ENCODE measurements at places on chromosomes 3 and 15.

DNA sequence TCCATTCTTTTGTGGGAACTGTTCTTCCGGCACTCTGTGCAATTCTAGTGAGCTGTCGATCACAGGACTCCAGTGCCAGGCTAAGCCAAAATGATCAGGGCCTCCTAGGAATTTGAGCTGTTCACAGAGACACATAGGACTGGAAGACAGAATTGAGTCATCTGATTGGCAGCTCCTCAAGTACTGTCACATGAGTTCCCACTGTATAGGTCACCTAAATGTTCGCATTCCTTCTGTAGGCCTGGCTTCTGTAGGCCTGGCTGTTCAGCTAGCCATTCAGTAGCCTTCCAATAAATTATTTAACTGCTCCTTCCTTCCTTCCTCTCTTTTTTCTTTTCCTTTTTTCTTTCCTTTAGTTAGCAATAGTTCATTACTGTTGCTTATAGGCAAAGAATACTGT, 4.3 kb downstream of the PROS1 start:
- peak; percentile 7 for DNase-seq

- DNase-seq, result no peak
Observed at GRCh38 chr3:126972866-126973265, 10.0 kb upstream of the PLXNA1 start.

DNA sequence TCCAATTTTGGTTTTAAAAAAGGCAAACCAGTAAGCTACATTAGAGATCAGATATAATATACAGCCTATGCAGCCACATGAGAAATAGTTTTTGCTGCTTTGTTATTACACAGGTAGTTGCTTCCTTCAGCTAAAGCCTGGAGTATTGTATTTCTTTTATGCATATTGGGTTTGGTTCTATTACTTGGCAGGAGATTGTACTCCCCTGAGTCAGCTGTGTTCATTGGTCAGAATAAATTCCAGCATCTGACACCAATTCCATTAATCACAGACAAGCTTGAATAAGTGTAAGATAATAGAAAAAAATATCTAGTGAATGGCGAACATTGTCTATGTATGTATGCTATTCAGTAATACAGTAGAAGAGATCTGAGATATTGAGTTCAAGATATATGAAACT, 26.1 kb upstream of the ZCWPW2 start:
- no peak for DNase-seq

DNA sequence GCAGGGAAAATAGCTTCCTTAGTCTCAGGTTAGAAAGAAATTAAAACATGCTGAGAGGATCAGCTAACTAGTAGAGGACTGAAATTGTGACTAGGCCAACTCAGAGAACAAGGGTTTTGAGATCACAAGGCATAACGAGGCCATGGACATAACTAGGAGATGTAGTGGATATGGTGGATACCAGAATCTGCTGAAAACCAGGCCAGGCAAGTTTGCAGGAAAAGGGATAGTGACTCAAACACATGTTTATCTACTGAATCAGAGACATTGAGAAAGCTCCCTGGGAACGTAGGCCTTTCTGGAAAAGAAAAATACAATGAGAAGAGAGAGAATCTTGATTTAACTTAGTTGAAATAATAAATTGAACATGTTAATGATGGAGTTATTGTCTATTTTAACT, 326.5 kb upstream of the GBE1 start:
- DNase-seq, result no peak

DNA sequence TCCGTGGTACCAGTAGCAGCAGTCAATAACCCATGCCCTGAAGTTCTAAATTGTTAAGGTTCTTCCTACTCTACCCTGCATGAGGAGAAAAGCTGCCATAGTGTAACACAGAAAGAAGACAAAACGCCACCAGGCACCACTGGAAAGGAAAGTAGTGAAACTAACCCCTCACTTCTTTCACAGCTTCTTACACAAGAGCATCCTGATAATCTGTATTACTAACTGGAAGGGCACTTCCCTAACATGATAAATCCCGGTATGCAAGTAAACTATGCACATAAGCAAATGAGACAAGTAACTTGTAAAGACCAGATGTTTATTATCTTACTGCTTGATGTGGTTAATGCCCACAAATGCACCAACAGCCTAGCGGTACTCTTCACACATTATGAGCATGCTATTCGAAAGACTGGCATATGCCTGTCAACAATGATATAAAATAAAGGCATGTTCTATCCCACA, 141.3 kb downstream of the ADAM10 start:
- DNase-seq, result peak; percentile 39

- no peak for DNase-seq
Observed at GRCh38 chr15:91961357-91961756, 107.8 kb downstream of the SLCO3A1 start.

DNA sequence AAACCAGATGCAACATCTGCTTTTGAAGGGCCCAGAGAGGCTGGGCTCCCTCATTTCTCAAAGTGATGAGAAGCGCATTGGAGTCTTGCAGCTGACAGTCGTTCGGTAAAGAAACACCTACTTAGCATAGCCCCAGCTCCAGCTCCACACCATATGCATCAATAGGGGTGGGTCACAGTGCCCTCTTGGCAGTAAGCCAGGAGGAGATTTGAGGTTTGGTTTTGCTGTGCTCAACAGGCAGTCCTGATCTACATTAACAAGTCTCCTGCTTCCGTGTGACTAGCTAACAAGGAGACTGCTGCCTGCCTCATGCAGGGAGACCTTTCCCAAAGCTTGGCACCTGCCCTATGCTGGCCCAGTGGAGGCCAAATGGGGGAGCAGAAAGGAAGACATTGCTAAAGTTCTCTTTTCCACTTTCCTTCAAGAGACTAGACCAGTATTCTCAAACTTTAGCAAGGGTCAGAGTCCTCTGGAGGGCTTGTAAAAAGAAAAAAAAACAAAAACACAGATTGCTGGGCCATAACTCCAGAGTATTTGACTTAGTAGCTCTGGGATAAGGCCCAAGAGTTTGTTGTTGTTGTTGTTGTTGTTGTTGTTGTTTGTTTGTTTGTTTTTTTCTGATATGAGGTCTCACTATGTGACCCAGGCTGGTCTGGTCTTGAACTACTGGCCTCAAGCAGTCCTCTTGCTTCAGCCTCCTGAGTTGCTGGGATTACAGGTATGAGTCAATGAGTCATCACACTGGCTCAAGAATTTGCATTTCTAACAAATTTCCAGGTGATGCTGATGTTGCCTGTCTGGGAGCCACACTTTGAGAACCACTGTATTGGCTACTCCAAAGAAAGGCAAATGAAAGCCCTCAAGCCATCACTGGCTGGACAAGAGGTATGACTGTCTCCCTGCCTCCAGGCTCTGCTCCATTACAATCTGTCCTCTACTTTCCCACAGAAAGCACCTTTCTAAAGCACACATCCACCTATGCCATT, 294.9 kb downstream of the RORA start:
- DNase-seq, result peak; percentile 16

GRCh38 chr15:42070279-42070975, 23.9 kb downstream of the PLA2G4D start:
- DNase-seq, result no peak

DNA sequence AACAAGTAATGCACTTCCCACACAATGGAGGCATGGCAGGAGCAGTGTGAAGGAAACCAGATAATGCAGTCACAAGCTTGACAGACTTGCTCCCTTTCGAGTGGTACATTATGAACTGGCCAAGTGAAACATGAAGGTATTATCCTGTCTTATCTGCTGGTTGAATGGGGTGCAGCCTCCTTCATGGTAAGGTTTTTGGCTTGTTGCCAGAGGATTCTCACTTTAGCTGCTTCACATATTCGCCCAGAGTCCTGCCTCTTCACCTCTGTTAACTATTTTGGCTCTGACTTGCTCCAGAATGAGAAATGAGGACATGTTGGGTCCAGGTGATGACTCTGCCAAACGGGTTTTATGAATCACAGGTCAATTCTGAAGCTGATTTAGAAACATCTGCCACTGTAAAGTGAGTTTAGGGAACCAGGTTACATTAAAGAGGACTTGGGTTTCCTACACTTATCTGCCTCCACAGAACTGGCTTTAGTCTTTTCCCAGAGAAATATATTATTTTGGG, 19.5 kb upstream of the CCDC39 start:
- DNase-seq, result no peak

GRCh38 chr3:181239441-181239840, 249.9 kb upstream of the DNAJC19 start:
- no peak for DNase-seq

GRCh38 chr3:153749070-153749610, 372.1 kb upstream of the ARHGEF26 start:
- DNase-seq, result no peak

GRCh38 chr3:37129871-37130270, 44.5 kb downstream of the LRRFIP2 start:
- no peak for DNase-seq

- peak; percentile 75 for DNase-seq
Observed at GRCh38 chr15:68389936-68390817, 41.8 kb downstream of the ITGA11 start.

- DNase-seq, result no peak
Observed at GRCh38 chr3:47456984-47457383, 18.8 kb downstream of the SCAP start.

- no peak for DNase-seq
Observed at GRCh38 chr15:56184516-56184915, 59.2 kb downstream of the RFX7 start.

DNA sequence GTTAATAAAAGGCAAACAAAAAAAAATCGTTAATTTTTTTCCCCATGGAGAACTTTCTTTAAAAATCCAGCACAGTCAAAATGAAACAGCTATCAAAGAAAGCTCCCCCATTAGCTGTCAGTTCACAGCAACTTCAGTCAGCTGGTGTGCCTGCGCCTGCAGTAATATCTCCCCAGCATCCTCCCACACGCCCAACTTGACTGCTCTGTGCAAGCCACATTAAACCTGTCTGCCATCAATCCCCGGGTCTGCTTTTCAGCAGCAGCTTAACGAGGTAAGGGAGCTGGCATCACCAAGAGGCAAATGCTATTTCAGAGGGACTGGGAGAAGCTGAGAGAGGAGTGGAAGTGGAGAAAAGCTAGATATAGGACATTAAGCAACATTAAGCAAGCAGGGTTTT, 337.5 kb downstream of the GAP43 start:
- no peak for DNase-seq

- DNase-seq, result peak; percentile 53
Observed at GRCh38 chr3:106114848-106115247, 246.0 kb upstream of the CBLB start.

- no peak for DNase-seq
Observed at GRCh38 chr3:178562143-178562946, 26.1 kb downstream of the KCNMB2 start.

GRCh38 chr3:172082269-172082668, 42.9 kb downstream of the FNDC3B start:
- peak; percentile 60 for DNase-seq

GRCh38 chr15:26126070-26126469, 262.9 kb upstream of the ATP10A start:
- no peak for DNase-seq

DNA sequence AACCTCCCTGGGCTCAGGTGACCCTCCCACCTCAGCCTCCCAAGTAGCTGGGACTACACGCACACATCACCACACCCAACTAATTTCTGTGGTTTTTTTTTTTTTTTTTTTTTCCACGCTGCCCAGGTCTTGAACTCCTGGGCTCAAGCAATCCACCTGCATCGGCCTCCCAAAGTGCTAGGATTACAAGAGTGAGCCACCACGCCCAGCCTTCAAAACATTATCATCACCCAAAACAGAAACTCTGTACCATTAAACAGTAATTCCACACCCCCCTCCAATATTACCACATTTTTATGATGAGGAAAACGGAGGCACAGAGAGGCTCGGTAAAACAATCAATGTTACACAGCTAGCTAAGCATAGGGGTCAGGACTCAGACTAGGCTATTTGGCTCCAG, 4.0 kb downstream of the IMP3 start:
- no peak for DNase-seq

GRCh38 chr3:13473020-13473419, 7.1 kb upstream of the HDAC11 start:
- no peak for DNase-seq

DNA sequence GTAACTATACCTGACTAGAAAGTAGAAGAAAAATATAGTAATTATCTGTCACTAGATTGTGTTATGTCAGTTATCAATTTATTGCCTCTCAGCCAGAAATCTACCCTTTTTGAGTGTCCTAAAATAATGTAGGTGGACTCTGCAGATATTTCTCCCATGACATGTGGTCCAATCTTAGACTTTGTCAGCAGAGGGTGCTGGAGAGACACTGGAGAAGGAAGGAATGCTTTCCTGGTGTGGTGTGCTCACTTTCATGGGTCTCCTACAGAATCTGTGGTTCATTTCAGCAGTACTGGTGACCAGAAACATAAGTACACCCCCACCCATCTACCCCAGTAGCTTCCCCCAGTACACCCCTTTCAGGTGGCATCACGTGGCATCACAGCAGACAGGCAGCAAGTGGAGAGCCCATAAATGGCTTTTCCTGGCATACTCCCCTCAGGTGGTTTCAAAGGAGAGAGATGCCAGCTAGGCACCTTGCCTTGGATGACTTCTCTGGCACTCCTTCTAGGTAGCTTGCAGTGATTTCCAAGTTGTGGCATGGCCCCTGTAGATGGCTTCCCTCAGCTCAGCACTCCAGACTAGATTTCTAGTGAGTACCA, 114.7 kb downstream of the GADL1 start:
- peak; percentile 22 for DNase-seq

DNA sequence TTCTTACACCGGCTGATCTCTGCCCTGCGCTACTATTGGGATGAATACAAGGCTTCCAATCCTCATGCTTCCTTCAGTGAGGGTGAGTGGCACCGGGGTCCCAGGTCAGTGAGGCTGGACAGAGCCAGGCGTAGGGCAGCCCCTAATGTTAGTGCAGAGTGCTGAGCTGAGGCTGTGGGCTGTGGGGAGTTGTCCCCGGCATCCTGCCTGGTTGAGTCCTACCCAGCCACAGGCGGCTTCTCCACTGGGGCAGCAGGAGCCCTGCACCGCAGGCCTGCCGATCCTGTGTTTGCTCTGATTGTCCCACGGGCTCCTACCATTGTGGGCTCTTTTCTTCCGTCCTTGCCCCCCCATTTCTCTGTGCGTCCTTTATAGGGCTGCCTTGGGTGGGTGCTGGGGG, 13.3 kb downstream of the RNF123 start:
- no peak for DNase-seq

GRCh38 chr3:184345317-184346144, 8.1 kb downstream of the FAM131A start:
- peak; percentile 85 for DNase-seq
